ENCODE measurements at places on chromosomes 13 and 19. TPM values are rescaled to one million over a fixed set of nuclear protein-coding genes. Genes with fewer than 3 reads are reported as not detected.

Gene ZNF419
- 20.7 TPM for total RNA-seq

Gene SIGLEC8
- not detected for total RNA-seq

Gene CUL4A
- 67.8 TPM for total RNA-seq

Gene SAMD1
- total RNA-seq: 6.9 TPM

Gene NLRP7
- 1.4 TPM for total RNA-seq

Gene ZNF253
- 24.7 TPM for total RNA-seq

Gene CERS1
- not detected for total RNA-seq

Gene TRIP10
- 42.8 TPM for total RNA-seq

Gene THAP8
- total RNA-seq: not detected

Gene MATK
- total RNA-seq: 11.2 TPM

Gene ZNF540
- total RNA-seq: 13.0 TPM

Gene THSD8
- not detected for total RNA-seq

Gene ELOF1
- total RNA-seq: 20.1 TPM

Gene SLC10A2
- total RNA-seq: not detected

Gene TEX26
- not detected for total RNA-seq

Gene COL5A3
- 38.5 TPM for total RNA-seq

Data from uterus (tissue), 4 donors.